ENCODE measurements at places on chromosomes 1 and 21.

DNA sequence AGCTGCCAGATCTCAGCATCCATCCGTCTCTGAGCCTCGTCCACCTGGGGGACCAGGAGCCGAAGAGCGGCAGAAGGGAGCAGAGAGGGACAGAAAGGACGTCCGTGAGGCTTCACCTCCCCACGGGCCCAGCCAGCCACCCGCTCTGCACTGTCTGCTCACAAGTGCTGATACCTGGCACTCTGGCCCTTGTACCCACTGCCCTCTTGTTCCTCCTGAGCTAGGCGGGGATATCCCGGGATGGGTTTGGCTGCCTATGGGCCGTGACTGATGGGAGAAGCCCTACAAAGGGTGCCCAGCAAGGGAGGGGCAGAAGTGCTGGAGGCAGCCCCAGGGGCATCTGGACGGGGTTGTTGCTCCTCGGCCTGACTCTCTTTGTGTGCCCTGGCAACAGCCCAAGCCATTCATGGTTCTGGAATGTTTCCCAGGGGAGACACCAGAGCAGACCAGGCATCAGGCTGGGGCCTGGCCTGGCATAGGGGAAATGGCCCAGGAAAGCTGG is 57.6 kb downstream of the LDLRAD2 start:
- peak; percentile 92 for DNase-seq

DNA sequence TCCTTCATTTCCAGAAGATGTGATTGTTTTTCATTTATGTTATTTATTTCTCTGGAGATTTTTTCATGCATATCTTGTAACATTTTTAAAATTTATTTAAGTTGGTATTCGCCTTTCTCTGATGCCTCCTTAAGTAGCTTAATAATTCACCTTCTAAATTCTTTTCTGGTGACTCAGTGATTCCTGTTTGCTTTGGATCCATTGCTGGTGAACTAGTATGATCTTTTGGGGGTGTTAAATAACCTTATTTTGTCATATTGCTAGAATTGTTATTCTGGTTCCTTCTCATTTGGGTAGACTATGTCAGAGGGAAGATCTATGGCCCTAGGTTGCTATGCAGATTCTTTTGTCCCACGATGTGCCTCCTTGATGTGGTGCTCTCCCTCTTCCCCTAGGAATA is 1347.2 kb upstream of the B3GALT2 start:
- DNase-seq, result no peak

DNA sequence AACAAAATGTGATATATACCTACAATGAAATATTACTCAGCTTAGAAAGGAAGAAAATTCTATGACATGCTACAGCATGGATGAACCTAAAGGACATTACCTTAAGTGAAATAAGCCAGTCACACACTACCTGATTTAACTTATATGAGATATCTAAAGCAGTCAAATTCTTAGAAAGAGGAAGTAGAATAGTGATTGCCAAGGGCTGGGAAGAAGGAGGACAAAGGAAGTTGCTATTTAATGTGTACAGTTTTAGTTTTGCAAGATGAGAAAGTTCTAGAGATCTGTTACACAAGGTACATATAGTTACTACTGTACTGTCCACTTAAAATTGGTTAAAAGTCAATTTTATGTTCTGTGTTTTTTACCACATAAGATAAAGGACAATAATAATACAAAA is 87.5 kb upstream of the KCTD3 start:
- DNase-seq, result no peak

DNA sequence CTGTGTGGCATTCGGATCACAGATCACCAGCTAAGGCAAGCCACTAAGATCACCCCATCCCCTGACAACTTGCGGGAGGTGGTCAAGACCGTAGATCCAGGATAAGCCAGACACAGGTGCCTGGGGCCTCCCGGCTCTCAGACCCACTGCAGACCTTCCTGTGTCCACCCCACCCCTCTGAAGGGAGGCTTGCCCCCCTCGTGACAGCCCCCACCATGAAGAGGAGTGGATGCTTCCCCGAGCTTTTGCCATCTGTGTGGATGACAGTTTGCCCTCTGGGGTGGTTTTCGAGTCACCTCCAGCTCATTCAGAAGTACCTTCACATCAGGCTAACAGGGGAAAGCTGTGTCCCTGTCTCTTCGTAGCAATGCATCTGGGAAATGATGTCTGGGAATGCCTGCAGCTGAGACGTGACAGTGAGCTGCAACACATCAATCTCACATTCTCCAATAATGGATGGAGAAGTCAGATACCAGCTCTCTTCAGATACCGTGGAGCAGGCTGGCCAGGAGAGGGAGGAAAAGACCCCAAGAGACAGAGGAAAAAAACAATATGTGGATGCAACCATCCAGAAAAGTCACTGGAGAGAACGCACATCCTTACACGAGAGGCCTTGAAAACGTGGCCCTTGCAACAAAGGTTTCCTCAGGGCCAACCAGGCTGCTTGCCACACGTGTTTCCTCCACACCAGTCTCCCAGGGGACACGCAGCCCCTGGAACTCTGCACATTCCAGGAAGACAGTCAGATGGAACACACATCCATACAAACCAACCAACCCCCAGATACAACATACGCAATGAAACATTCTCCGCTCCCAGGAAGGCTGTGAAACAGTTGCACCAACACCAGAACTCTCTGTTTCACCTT is 20.4 kb upstream of the FHAD1 start:
- DNase-seq, result peak; percentile 67

- DNase-seq, result no peak
Observed at GRCh38 chr1:60802884-60803283, 279.5 kb upstream of the NFIA start.

- no peak for DNase-seq
Observed at GRCh38 chr1:202317941-202318925, 23.5 kb downstream of the UBE2T start.

- peak; percentile 42 for DNase-seq
Observed at GRCh38 chr1:111737216-111738132, 1.7 kb downstream of the INKA2 start.

- no peak for DNase-seq
Observed at GRCh38 chr21:25024639-25025038, 582.6 kb downstream of the MRPL39 start.

DNA sequence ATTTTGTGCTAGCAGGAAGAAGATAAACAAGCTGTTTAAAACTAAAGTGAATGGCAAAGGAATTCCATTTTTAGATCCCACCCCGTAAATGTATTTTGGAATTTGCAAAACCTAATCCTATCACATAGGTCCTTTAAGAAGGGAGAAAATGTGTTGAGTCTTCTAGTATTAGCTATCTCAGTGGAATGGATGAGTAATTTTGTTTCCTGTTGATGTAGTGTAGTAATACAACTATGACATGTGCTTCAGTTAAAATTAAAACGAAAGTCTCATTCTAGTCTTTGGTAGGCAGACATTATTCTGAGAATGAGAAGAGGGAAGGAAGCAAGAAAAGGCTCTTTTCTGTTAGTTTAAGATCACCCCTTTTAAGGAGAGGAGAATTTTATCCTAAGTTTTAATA is 265.9 kb upstream of the C1orf105 start:
- DNase-seq, result no peak

- no peak for DNase-seq
Observed at GRCh38 chr1:151311589-151312331, 15.5 kb downstream of the PI4KB start.

DNA sequence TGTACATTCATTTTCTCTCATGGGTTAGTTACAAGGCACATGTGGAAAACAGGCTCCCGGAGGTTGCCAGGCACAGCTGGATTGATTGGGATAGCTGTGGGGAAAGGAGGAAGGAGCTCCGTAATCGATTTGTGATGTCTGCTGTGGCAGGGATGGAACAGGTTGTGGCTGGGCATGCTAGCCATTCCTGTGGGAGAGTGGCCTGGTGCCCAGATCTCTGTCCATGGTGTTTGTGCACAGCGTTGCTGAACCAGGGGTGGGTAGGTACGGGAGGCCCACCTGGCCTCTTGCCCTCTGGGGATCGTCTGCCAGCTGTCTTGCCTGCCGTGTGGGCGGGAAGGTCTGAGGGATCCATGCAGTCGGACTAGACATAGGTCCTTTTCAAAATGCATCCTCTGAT is 302.8 kb upstream of the VAMP3 start:
- no peak for DNase-seq

DNA sequence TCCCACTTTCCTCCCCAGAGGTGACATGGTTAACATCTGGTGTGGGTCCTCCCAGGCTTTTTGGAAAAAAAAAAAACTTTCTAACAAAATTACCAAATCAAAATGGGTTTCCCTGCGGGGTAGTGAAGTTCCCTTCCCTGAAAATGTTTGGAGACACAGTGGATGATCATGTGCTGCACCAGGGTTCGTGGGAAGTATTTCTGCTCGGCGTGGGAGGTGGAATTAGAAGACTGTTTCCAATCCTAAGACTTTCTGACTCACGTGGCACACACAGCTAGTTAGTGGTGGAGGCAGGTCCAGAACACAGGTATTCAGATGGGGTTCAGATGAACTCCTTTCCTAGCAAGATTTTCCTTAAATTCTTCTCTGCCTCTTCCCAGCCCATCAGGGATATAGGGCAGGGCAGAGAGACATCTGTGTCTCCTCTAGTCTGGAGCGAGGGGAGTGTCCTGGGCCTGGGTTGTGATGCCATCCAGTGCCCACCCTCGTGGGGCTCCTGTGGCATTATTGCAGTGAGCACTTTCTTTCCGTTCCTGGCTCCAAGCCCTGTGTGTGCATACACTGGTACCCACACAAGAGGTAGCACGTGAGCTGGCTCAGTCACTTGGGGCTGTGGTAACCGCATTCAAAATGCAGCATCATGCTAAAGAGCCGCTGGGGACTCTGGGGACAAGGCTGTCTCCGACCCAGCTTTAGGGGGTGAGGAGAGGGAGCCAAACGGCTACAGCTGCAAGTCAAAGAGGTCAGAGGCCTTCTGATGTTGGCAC is 27.5 kb downstream of the KCNC4 start:
- DNase-seq, result no peak

DNA sequence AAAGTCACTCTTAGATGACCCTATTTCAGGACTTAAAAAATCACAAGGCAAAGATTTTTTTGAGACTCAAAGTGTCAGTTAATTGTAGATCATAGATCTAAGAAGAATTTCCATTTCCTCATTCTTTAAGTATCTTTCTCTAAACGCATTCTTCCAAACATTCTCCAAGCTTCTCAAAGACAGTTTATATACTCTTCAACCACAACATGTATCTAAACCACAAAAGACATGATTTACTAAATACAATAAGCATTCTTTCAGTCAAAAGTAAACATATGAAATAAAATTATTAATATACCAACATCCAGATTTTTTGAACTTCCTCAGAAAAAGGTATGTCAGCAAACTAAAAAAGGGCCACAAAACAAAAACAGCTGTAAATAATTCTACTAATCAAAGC is 24.4 kb downstream of the RC3H1 start:
- DNase-seq, result no peak

- DNase-seq, result no peak
Observed at GRCh38 chr1:238029126-238029525, 138.4 kb upstream of the ZP4 start.

- DNase-seq, result peak; percentile 90
Observed at GRCh38 chr21:34603002-34603709, 11.8 kb downstream of the RCAN1 start.

GRCh38 chr1:40477678-40478053 is 576 bp downstream of the ZFP69 start:
- no peak for DNase-seq

GRCh38 chr1:49527606-49528305 is 496.0 kb downstream of the AGBL4 start:
- DNase-seq, result no peak

GRCh38 chr1:12124693-12125421 is 41.9 kb upstream of the TNFRSF1B start:
- peak; percentile 85 for DNase-seq

- DNase-seq, result no peak
Observed at GRCh38 chr1:206495493-206496046, 11.8 kb upstream of the RASSF5 start.

DNA sequence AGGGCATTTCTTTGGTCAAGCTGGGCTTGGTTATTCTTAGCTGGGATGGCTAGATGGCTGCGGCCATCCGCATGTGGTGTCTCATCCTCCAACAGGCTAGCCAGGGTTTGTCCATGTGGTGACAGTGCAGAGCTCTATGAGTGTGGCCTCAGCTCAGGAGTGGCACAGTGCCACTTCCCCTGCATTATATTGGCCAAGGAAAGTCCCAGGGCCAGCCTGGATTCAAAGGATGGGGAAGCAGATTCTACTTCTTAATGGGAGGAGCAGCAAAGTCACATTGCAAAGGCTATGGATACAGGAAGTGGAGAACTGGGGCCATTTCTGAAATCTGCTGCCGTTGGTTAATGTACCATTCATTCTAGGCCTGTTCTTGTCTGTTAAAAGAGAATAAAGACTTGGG is 34.4 kb downstream of the STUM start:
- DNase-seq, result no peak

DNA sequence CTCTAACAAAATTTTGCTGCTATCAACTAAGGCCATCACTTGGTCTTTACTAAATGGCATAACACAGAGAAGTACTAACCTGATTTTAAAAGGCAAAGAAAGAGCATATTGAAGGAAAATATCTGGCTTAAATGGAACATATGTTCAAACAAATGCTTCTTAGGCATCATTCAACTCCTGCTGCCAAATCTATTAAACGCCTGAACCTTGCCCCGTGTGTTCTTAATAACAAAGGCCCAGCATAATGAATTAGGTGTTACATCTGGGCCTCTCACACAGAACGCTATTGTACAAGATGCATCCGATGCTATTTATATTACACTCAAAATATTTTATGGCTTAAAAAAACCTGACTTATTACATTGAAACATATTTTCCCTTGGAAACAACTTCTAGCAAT is 48.4 kb downstream of the B3GALNT2 start:
- peak; percentile 6 for DNase-seq

DNA sequence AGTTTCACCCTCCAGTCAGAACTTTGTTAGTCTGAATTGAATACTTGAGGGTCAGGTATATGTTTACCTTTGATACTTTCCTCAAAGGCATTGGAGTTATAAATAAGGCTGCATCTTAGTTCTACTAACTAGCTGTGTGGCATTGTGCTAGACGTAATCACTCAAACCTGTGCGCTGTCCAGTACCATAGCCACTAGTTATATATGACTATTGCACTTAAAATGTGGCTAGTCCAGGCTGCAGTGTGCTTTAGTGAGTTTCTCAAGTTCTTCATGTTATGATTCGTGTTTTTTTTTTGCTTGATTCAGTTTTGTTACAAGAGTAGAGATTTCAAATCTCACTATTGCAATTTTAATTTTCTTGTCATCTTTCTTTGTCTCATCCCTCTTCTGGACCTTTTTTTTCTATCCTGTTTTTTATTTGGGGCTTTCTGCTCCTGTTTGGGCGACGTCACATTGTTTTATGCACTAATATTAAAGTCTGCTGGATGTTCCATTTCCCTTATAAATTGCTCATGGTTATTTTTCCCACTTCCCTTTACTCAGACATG is 5.7 kb downstream of the MAN1A2 start:
- DNase-seq, result no peak

DNA sequence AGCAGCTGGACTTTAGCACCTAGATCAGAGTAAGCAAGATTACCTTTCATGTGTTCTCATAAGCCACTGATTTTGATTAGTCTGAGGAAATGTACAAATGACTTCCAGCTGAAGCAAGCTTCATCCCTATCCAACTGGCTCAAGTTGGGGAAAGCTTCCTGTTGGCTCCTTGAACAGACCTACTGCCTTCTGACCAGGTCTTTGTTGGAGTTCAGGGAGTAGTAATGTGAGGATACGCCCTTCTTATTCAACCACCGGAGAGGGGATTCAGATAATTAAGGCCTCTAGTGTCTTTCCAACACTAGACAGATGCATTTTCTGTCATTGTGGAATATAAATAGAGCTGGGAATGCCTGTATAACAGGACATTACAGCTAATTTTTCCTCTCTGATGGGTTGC is 268.9 kb downstream of the TGFB2 start:
- no peak for DNase-seq

- DNase-seq, result no peak
Observed at GRCh38 chr1:118154220-118154619, 30.8 kb downstream of the SPAG17 start.

GRCh38 chr1:183043872-183044854 is 20.9 kb downstream of the LAMC1 start:
- DNase-seq, result no peak
